ENCODE measurements at places on chromosomes 7 and 10.

- DNase-seq, result peak; percentile 58
These were observed 118.1 kb upstream of the RHEB start for GRCh38 chr7:151637781-151638261.

DNA sequence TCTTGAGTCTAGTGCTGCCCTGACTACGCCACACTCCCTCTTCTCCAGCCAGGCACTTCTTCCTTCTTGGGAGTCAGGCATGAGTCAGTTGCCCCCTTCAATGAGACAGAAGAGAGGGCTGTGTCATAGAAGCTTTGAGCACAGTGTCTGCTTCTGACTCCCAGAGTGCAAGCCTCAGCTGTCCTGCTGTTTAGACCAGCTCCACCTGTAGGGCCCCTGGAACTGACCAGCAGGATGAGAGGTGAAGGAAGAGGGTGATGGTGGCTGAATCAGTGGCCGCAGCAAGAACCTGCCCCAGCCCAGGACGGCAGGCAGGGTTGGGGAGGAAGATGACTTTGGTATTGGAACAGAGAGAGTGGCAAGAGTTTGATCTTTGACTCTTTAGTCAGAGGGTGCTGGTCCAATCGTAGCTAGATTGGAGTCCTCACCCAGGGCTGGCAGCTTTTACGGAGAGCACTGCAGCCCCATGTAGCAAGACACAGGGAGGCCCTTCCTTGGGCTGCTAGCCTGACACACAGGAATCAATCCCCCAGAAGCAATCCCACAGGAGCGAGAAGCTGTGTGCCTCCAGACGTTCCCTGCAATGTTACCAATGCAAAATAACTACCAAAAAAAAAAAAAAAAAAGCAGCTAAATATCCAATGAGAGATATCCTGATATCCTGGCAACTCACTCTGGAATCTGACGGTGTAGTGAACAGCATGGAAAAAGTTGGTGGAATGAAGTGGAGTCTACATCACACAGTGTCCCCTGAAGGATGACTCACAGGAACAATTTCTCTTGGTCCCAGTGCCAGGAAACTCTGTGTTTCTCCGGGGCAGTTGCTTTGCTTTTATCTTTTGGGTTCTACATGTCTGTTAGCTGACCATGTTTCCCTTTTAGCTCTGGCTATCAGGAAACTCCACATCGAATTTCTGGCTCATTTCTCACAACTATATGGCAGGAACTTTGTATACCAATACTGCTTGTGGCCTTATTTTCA lies 6.9 kb downstream of the C10orf62 start:
- peak; percentile 94 for DNase-seq

DNA sequence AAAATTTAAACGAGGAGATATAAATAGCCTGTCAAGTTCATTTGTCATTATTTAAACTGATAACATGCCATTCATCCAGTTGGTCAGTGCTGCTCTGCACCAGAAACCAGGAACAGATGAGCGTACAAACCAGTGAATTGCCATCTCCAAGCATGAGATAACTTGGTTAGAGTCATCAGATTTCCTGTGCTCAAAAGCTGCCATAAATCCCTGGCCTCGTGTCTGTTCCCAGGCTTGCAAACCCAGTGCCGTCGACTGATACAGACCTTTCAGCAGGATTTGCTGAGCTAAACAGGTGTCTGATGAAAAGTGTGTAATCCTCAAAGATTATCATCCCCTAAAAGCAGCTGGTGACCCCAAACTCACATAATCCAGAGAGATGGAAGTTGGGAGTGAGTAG lies 96.0 kb upstream of the SAMD8 start:
- no peak for DNase-seq

GRCh38 chr7:96658022-96658412 lies 51.6 kb downstream of the SEM1 start:
- no peak for DNase-seq

DNA sequence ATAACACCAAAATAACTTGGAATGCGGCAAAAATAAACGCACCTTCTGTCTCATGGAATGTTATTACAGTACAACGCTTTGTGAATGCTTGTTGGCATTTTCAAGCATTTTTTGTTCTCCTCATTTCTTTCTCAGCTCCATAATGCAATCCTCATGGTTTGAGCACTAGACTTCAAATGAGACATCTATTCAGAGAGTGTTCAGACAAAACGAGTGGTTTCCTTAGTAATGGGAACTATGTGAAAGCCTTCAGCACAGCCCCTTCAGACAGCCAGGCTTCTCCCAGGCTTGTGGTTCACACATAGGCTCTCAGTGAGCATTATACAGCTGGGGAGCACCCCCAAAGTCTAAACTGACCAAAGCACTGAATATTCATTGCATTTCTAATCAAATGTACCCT lies 8.6 kb upstream of the LRRN3 start:
- DNase-seq, result peak; percentile 84

GRCh38 chr7:150332852-150333635 lies 8.4 kb downstream of the RARRES2 start:
- DNase-seq, result no peak

GRCh38 chr7:152760854-152761748 lies 1.5 kb downstream of the ACTR3B start:
- peak; percentile 74 for DNase-seq

GRCh38 chr7:80135309-80136104 lies 876 bp downstream of the GNAI1 start:
- peak; percentile 26 for DNase-seq

DNA sequence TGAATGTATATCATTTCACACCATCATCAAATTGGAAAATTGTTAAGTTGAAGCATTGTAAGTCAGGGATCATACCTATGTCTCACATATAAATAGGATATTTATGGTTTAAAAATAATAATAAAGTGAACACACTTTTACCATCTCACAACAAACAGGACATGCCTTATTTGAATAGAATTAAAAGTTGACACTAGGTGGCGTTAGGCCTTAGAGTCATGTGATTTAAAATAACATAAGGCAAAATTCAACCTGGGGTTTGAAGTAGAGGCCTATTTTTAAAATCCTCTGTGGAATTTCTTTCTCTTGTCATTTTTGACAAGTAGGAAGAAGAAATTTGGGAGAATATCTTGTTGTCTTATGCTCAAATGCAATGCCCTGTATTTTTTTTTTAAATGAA lies 184.7 kb upstream of the PCDH15 start:
- peak; percentile 1 for DNase-seq

DNA sequence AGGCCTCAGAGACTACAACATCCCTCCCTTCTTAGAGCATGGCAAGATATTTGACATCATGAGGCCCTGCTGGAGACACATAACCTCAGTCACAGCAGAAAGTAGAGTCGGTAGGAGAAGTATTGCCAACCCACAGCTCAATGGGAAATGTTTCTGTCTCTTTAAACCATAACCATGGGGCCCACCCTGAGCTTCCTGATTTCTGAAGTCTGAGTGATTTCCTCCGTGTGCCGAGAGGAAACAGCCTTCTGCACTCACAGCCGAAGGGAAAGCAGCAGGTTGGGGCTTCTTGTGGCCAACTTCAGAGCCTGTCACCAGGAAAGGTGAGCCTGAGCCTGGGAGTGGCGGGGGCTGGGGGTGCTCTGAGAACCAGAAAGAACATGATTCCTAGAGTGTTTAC lies at the start of gene GIMAP1:
GIMAP1 (plus strand) TSS at position 246 of the 400 bp plus-strand sequence. CDS start 2,435 bp downstream, outside the sequence.
- DNase-seq, result no peak

GRCh38 chr10:68047122-68047521 lies 28.0 kb downstream of the HERC4 start:
- no peak for DNase-seq

DNA sequence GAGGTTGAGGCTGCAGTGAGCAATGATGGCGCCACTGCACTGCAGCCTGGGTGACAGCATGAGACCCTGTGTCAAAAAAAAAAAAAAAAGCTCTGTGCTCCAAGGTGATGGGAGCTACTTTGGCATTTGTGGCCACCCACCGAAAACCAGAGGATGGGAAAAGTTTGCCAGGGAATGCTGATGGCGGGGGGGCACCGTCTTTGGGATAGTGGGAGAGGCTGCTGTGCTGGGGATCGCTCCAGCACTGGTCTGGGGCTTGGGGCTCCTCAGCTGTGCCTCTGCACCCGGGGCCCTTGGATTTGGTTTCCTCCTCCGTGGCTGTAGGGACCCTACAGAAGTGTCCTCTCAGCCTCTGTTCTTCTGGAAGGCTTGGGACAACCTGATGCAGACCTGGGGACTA lies 11.7 kb upstream of the RAMP3 start:
- no peak for DNase-seq

DNA sequence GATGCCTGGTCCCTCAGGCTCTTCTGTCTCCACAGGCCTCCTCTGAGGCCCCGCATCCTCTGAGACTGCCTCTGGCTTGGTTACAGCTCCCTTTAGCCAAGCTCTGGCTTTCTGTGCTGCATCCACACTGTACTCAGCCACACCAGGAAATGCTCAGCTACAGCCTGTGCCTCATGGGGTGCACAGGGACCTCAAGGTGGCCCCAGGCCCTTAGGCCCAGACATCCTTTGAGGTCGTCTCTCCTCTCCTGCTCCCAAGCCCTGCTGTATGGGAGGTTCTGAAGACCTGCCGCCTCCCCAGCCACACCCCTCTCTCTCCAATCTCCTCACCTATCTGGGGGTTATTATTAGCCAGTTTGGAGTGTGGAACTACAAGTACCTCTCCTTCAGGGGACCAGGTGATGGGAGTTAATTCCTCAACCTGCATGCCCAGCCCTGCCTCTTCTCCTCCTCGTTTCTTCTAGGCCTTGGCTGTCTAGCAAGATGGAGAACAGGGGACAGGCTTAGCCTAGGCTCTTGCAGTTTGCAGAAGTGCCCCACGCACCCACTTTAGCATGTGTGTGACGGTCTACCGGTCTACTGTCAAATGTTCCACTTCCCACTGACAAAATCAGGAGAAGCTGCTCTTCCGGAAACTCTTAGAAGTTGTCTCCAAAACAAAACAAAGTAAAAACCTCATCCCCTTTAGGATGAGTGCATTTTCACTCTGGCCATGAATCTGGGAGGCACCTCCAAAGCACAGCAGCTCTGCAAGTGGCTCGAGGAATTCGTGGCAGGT lies 64.0 kb upstream of the WAC start:
- no peak for DNase-seq

DNA sequence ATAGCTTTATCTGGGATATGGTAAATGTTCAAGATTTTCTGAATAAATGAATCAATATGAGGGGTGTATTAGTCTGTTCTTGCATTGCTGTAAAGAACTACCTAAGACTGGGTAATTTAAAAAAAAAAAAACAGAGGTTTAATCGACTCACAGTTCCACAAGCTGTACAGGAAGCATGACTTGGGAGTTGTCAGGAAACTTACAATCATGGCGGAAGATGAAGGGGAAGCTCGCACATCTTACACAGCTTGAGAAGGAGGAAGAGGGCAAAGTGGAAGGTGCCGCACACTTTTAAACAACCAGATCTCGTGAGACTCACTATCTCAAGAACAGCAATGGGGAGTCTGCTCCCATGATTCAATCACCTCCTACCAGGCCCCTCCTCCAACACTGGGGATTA lies 32.5 kb upstream of the OTUD1 start:
- no peak for DNase-seq

DNA sequence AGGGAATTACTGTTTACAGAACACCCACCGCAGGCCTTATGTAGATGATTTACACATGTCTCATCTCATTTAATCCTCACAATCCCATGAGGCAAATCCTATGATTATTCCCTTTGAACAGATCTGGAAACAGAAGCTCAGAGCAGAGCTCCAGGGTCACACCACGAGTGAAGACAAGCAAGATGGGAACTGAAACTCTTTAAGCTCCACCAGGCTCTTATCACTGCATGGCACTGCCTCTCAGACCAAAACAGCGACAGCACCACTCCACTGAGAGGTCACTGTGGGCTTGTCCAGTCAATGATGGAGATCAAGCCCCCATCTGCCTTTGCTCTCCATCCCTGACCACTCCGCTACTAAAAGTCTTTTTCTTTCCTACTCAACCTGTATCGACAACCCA lies 5.9 kb downstream of the GRID1 start:
- DNase-seq, result no peak

DNA sequence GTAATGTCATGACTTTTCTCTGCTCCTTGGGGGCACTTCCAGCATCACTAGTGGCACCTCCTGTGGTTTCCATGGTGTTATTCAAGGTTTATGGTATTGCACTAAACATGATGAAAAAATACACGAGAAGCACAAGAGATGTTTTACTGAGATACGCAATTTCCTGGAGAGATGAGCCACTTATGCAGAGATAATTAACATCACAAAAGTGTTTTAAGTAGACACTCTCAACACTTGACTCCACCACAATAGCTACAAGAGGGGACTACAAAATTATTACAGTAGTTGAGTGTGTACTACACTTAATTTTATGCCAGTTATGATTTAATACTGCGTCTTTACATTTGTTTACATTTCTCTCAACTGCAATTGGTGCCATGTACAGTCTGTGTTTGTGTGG lies 906.7 kb downstream of the DNAJB9 start:
- no peak for DNase-seq

DNA sequence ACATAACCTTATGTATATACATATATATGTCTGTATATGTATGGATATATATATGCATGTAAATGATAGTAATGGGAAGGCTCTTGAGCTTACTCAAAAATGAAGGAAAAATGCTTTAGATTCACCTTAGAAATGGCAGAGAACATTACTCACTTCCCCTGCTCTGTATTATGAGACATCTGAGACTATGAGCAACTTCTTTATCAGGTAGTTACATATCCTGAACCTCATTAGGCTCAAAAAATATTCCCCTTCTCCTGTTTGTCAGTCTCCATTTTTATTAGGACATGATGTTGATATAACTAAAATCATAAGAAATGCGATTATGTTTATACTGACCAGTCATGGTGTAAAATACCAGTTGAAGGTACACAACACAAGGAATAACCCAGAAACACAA lies 800.1 kb upstream of the ZWINT start:
- DNase-seq, result no peak

DNA sequence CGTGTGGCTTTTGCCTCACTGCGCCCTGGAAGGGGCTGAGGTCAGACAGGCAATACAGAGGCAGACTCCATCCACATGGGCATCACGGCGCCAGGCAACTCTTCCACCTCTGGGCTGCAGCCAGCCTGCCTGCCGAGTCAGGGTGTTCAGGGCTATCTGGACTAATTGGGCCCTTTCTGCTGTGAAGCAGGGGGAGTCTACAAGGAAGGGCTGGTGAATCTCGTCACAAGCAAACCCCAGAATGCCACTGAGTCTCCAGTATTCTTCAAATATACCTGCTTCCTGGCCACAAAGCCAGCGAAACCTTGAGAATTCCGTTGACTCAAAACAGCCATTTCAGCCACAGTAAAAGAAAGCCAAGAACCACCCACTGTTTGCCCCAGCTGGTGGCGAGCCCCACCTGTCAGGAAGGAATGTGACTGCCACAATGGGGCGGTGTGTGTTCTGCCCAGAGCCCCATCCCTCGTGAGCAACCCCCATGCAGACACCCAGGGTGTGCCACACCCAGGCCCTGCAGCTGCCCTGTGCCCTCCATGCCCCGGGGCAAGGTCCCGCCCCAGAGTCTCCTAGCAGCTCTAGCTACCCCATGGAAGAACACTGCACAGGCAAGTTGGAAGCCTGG lies 117.3 kb downstream of the FAM53B start:
- DNase-seq, result no peak

All from astrocyte (in vitro differentiated cells and primary cell).